ENCODE measurements at places on chromosomes 13 and 19.

DNA sequence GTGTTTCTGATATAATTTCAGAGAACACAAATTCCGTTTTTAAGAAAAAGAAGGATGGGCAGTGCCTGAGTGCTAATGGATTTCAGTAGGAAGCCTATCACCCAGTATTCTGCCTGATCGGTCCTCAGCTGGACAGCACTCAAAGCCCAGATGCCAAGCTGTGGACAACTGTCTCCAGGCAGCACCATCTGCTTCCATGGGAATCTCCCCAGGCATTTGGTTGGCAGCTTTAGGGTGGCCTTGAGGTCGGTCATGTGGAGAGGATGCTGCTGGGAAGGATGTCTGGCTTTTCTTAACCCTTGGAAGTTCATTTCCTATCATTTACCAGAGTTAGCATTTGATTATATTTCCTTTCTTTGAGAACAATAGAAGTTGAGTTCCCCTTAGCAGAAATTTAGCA, 311.7 kb downstream of the TBC1D4 start:
- DNase-seq: no peak

- no peak for DNase-seq
Measured at GRCh38 chr13:94303644-94304174, 175.8 kb downstream of the DCT start.

DNA sequence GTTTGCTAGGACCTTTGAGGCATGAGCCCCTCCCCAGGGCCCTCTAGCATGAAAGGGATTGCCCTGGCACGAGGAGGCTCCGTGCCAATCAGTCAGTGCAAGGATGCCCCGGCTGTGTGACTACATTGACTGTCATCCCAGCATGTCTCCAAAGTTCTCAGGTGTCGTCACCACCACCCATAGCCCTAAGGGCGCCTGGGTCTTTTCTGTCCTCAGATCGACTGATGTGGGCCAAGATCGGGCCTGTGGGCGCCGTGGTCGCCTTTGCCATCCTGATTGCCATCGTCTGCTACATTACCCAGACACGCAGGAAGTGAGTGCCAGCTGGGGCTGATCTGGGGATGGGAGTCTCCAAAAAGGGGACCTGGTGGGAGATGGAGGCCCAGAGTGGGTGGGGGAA, 18.4 kb downstream of the MAG start:
- no peak for DNase-seq

DNA sequence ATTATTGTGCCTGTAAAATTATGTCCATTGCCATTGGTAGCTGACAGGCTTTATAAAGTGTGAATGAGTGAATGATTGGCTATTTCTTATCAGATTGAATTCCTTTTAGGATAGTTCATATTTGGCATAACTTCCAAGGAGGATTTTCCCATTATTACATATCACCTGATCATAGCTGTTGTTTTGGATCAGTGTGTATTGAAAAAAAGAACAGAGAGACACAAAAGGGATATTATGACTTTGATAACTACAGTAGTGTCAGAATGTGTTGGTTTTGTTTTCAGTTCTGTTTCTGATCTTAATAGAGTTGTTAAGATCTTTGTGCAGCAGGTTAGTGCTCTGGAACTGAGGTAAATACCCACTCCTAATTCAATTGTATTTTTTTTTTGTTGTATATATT, 103.8 kb downstream of the LRCH1 start:
- no peak for DNase-seq

DNA sequence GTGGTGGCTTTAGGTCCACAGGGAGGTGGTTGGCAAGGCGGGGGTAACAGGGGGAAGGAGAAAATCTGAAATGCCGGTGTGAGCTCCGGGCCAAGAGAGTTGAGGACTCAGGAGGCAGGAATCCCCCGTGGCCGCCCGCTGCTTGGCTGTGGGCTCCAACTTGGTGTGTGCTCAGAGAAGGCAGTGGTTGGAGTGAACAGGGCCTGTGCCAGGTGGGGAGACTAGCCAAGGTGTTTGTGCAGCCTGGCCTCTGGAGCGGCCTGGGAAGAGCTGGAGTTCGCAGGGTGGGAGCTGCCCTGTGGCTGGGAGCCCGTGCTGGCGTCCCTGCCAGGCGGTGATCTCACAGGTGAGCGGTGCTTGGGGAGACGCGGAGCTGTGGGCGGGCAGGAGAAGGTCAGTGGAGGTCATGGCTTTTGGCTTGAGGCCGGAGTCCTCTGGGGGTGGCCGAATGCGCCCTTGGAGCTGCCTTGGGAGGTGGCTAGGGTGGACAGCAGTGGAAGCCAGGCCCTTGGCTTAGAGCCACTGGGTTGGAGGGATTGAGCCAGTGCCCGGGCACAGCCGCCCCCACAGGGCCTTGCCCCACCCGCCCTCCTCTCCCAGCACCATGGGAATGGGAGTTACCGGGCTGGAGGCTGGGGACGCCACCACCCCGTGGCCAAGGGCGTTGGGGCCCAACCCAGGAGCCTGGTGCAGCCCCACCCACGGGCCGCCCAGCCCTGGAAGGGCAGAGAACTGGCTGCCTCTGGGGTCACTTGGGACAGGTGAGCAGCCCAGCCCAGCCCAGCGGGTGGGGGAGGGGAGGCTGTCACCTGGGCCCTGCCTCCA, 7.1 kb upstream of the CIRBP start:
- DNase-seq: no peak

All from iPS-NIHi11 (cell line).